NCI-H1417 (cell line): ENCODE measurements at places on chromosomes 2 and 18.

GRCh38 chr2:137955536-137955935 lies 8.7 kb upstream of the HNMT start:
- no peak for DNase-seq

DNA sequence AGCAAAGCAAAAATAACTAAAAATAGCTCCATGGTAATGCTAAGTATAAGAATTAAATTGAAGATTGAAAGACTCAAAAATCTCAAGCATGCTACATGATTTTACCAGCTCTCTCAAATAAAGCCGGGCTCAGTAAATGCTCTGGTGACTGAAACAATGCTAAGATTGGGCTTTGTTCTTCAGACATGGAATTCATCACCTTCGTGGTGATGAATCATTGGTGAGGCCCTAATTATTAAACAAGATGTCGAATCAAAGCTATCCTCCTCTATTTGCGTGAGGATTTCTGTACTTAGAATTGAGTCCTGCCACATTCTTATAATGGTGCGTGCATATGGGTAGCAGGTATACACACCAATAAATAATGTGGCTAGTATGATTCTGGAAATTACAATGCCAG lies 58.8 kb upstream of the LRRTM1 start:
- no peak for DNase-seq

GRCh38 chr2:218963601-218964000 lies 4.1 kb downstream of the CDK5R2 start:
- no peak for DNase-seq

- DNase-seq = no peak
Measured at GRCh38 chr2:142870526-142870925, 6.9 kb upstream of the KYNU start.

DNA sequence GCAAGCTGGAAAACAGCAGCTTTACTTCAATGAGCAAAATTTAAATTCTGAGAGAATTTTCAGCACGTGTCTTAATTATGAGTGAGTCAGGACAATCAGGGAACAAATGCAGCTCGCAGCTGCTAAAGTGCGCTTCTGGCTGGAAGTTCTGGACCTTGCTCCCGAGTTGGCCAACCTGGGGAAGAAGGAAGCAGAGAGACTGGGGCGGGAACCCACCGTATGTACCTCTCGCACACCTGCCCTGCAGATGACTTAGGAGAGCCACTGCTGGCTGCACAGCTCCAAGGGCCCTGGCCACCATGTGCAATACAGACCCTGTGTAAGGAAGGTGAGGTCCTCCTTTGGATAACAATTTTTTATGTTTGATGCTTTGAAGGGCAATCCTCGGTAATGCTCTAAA lies 42.4 kb downstream of the REEP1 start:
- DNase-seq = no peak

DNA sequence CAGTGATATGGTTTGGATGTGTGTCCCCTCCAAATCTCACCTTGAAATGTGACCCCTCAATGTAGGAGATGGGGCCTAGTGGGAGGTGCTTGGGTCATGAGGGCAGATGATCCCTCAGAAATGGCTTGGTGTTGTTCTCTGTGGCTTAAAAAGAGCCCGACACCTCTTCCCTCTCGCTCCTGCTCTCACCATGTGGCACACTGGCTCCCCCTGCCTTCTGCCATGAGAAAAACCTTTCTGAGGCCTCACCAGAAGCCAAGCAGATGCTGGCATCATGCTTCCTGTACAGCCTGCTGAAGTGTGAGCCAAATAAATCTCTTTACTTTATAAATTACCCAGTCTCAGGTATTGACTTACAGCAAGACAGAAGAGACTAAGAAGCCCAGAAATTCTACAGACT lies 357.1 kb downstream of the NRXN1 start:
- DNase-seq = no peak

DNA sequence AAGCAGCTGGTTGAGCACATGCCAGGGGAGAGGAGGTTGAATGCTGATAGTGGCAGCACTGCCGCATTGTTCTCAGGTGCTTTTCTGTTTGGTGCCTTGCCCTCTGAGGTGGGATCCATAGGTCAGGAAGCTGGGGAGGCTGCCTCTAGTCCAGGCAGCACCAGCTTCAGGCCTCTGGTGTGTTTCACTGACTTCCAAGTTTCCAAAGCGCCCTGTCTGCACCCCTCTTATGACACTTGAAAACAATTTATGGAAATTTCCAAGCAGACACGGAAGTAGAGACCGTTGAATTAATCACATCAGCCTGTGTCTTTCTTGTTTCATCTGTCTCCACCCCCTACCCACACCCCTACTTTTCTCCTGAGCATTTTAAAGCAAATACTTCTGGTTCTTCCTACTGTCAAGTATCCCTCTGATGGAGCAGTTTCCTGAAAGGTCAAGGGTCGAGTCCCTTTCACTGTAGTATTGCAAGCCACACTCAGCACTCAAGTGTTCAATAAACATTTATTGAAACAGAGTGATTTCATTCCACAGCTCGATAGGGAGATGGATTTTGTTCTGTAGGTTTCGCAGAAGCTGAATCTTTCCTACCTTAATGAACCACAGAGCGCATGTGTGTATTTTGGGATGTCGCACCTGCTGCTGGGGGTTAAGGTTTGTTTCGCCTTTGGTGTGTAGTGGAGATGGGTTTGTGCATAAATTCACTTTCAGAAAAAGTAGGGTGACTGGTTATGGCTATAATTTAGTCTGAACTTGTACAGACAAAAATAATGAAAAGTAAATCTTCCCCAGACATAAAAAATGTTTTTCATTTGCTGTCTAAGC lies 21.4 kb downstream of the DGKD start:
- peak; percentile 0 for DNase-seq

DNA sequence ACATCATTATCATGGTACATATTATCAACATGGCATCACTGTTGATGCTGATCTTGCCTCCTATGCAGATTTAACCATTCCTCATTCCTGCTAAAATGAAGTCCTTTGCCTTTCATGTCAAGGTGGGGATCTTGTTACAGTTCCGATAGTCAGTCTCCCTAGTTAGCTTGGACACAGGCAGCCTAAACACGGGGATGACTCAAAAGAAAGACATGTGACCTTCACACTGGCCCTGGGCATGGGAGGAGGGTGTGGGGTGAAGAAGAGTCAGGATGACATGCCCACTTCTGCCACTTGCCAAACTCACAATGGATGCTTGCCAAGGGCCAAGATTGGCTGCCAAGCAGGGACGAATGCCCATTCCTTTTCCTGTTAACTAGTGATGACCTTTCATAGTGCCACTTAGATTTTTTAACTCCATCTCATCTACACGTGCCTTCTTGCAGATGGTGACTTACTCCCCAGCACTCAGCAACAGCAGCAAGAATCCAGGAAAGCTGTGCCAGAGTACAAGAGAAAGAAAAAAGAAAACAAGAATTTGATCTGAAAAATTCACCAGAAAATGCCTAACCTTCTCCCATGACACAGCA lies 13.9 kb upstream of the SLC1A4 start:
- DNase-seq = no peak
